ENCODE measurements at places on chromosomes 4 and X. TPM values are rescaled to one million over a fixed set of nuclear protein-coding genes. Genes with fewer than 3 reads are reported as not detected.

GRCh38 chrX:97158269-97158668 is 274.6 kb downstream of the RPA4 start:
- no peaks in the 10 kb centered on the region for H3K36me3 ChIP-seq
- no peaks in the 10 kb centered on the region for H3K27me3 ChIP-seq
- no peaks in the 10 kb centered on the region for H3K4me1 ChIP-seq

C4orf36 gene
- total RNA-seq: 1.8 TPM

VAMP7 gene
- total RNA-seq: 32.8 TPM

DNA sequence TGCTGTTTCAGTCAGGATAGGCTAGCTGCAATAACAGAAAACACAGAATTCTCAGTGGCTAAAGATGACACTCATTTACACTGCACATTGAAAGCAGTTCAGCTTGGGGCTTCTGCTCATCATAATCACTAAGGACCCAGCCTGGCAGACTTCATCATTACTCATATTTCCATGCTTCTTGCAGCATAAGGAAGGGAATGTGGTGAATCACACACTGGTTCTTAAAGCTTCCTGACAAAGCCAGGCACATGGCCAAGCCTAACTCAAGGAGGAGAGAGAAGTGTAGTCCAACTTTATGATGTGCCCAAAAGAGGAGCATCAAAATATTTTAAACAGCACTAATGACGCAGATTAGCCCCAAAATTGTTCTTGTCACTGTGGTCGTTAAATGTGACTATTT is 186.5 kb downstream of the BANK1 start:
- DNase-seq: peak; percentile 92
- H3K27me3 ChIP-seq: no peaks in the 10 kb centered on the region
- no peaks in the 10 kb centered on the region for H3K36me3 ChIP-seq
- H3K4me3 ChIP-seq: no peak overlapping the region
- H3K27ac ChIP-seq: no peak overlapping the region

CT83 gene
- not detected for total RNA-seq

DNA sequence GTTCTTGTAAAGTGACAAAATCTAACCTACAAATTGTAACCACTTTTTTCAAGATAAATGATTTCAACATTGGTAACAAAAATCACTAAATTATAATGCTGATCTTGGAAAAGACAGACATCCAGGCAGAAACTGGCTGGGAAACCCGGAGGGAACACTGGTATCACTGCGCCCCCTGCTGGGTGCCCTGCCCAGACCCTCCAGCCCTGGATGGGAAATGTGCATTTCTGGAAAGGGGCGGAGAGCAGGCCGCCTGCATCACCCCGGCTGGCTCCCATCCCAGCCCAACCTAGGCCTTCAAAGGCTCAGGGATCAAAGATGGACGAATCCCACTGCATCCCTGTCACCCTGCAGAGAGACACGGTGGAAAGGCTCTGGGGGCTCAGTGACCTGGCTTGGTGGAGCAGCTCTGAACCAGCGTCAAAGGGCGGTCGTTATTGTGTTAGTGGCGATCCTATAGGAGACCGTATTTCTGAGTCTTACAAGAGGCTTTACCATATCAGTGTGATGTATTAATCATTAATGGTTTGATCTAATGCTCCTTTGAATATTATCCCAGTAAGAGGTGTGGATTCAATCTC is 37.3 kb downstream of the ACOX3 start:
- no peak overlapping the region for H3K4me3 ChIP-seq
- no peaks in the 10 kb centered on the region for H3K4me1 ChIP-seq
- no peaks in the 10 kb centered on the region for H3K27me3 ChIP-seq
- no peaks in the 10 kb centered on the region for H3K36me3 ChIP-seq
- DNase-seq: peak; percentile 23

ANXA5 gene
- 186 TPM for total RNA-seq

DNA sequence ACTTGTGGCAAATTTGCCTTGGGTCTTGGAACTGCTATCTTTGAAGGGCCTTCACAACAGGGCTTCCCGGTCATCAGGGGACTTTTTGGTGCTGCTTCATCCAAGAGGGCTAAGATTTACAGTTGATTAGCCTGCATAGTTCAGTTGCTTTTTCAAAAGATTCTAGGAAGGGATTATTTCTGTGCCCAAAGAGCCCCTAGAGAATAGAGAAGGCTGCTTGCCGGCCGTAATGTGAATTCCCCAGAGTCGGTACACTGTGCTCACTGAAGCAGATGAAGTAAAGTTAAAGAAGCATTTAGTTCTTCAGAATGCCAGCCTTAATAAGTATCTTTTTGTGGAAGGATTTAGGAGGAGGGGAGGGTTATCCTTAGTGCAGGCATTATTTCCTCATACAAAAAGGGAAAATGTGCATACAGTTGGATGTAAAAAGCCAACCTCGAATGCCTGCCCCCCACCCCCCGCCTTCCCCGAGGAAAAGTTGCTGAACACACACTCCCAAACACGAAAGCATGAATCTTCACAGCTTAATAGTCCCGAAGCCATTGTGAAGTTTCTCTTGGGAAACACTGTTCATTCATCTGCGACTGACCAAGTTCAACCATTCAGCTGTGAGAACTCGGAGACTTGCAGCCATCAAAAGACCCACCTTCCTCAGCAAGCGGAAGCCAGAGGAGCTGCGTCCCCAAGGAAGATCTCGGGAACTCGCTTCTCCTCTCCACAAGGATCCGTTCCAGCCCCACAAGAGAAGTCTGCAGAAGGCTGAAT is 47.6 kb downstream of the ANOS1 start:
- no peak for DNase-seq
- no peaks in the 10 kb centered on the region for H3K36me3 ChIP-seq
- no peak overlapping the region for H3K4me3 ChIP-seq
- no peak overlapping the region for H3K27ac ChIP-seq
- H3K27me3 ChIP-seq: no peaks in the 10 kb centered on the region
- H3K4me1 ChIP-seq: no peaks in the 10 kb centered on the region

GRCh38 chr4:128606173-128606572 is 203.3 kb upstream of the JADE1 start:
- H3K27me3 ChIP-seq: no peaks in the 10 kb centered on the region
- no peak for DNase-seq
- H3K4me1 ChIP-seq: peaks cover 9% of the 10 kb centered on the region

DNA sequence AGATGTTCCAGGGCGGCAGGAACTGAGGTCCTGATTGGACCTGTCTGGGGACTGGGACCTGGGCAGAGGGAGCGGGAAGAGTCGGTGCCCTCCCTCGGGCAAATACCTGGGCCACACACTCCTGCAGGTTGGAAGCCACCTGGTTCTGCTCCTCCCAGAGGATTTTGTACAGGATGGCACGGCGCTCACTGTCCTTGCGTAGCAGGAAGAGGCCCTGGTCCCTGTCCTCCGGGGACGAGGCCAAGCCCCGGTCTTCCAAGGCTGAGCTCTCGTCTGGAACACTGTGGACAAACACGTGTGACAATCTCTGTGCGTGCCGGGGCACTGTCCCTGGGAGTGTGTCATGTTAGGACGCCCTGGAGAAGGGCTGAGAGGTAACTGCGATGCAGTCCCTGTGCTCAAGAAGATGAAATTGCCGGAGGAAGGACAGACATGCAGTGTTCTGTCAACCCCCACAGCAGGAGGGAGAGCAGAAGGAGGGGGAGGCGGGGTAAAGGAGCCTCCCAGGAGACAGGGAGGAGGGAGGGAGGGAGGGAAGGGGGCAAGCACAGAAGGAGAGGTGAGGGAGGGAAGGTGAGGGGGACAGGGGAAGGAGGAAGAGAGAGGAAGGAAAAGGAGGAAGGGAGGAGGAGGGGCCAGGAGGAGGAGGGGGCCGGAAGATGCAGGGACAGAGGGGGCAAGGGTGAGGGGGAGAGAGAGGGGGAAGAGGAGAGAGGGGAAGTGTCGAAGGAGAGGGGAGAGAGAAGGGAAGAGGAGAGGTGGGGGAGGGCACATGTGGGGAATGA is 29.0 kb downstream of the PDHA1 start:
- no peaks in the 10 kb centered on the region for H3K27me3 ChIP-seq
- DNase-seq: no peak
- H3K27ac ChIP-seq: no peak overlapping the region
- H3K4me3 ChIP-seq: no peak overlapping the region

GRCh38 chr4:8587469-8588195 is 4.9 kb upstream of the CPZ start:
- H3K4me3 ChIP-seq: no peak overlapping the region
- H3K27ac ChIP-seq: no peak overlapping the region
- no peak for DNase-seq
- H3K27me3 ChIP-seq: peaks cover 12% of the 10 kb centered on the region
- H3K36me3 ChIP-seq: no peaks in the 10 kb centered on the region
- no peaks in the 10 kb centered on the region for H3K4me1 ChIP-seq

PPP1R2C gene
- total RNA-seq: not detected

- no peak overlapping the region for H3K27ac ChIP-seq
- no peaks in the 10 kb centered on the region for H3K36me3 ChIP-seq
- DNase-seq: no peak
These were observed 769.8 kb upstream of the NDST4 start for GRCh38 chr4:115883231-115883630.

- H3K27ac ChIP-seq: no peak overlapping the region
- no peak for DNase-seq
- H3K36me3 ChIP-seq: no peaks in the 10 kb centered on the region
- H3K4me3 ChIP-seq: no peak overlapping the region
These were observed 240.3 kb downstream of the IL1RAPL2 start for GRCh38 chrX:104806346-104806745.

DNA sequence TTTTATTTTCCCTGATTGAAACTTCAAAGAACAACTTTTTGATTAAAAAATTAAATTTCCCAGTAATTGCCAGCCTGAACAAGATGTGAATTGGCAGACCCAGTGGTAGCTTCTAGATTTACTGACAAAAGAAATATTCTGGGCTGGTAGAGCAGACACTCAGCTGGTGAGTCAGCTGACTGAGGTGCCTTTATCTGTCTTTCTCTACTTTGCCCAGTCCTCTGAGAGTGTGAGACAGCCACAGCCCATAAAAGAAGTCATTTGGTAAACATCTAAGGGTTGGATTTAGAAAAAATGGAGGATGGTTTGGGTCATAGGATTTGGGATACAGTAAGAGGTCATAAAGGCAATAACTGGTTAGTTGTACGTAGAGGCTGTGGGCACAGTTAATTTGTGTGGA is 54.5 kb downstream of the CCSER1 start:
- H3K4me1 ChIP-seq: 0 out of 2 replicates have a peak, but pooled peaks cover 3% of the 10 kb centered on the region
- no peaks in the 10 kb centered on the region for H3K36me3 ChIP-seq
- H3K27me3 ChIP-seq: no peaks in the 10 kb centered on the region
- DNase-seq: no peak
- H3K4me3 ChIP-seq: no peak overlapping the region

GRCh38 chrX:115372152-115372551 is 82.6 kb downstream of the LUZP4 start:
- no peaks in the 10 kb centered on the region for H3K27me3 ChIP-seq
- H3K27ac ChIP-seq: no peak overlapping the region
- no peaks in the 10 kb centered on the region for H3K4me1 ChIP-seq
- H3K36me3 ChIP-seq: no peaks in the 10 kb centered on the region

DNA sequence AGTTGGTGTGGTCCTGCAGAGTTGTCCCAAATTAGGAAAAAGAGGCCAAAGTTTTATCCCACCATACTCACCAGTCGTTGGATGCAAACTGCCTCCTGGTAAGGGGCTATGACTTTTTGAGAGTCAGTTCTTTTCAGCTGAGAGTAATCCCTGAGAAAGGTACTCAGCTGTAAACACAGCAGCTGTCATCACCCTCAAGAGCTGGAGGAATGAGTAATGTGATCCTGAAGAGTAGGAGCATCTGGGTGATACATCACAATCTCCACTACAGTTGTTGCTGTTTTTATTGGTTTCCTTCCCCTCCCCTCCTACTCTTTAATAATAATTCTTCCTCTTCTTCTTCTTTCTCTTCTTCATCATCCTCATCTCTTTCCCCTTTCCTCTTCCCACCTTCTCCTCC is 5.7 kb downstream of the MAGEE1 start:
- no peaks in the 10 kb centered on the region for H3K4me1 ChIP-seq
- H3K27ac ChIP-seq: no peak overlapping the region
- DNase-seq: no peak
- H3K36me3 ChIP-seq: no peaks in the 10 kb centered on the region

All from HCT116 (cell line).